SJCRH30 (cell line): ENCODE measurements at places on chromosomes 16 and 17. TPM values are rescaled to one million over a fixed set of nuclear protein-coding genes. Genes with fewer than 3 reads are reported as not detected.
A peak's percentile ranks its signal among the peaks of the same experiment; 100 is the strongest.

PPM1E gene
- total RNA-seq, result 2.7 and 3.2 TPM in 2 replicates

ARL5C gene
- not detected in 2 replicates for total RNA-seq

APOH gene
- not detected in 2 replicates for total RNA-seq

MYH8 gene
- total RNA-seq, result 0.16 and 0.18 TPM in 2 replicates

WNK4 gene
- total RNA-seq, result 0.18 and 0.32 TPM in 2 replicates

TEFM gene
- total RNA-seq, result 16.0 and 18.1 TPM in 2 replicates

PRPSAP2 gene
- total RNA-seq, result 184 and 187 TPM in 2 replicates

WIPF2 gene
- 8.3 and 9.0 TPM in 2 replicates for total RNA-seq

- no peak for DNase-seq
- H3K36me3 ChIP-seq, result no peaks in the 10 kb centered on the region
- H3K4me3 ChIP-seq, result no peak overlapping the region
- no peaks in the 10 kb centered on the region for H3K4me1 ChIP-seq
- no peak overlapping the region for H3K27ac ChIP-seq
- no peaks in the 10 kb centered on the region for H3K27me3 ChIP-seq
Measured at GRCh38 chr17:21228845-21229244, 14.9 kb upstream of the TMEM11 start.

DNA sequence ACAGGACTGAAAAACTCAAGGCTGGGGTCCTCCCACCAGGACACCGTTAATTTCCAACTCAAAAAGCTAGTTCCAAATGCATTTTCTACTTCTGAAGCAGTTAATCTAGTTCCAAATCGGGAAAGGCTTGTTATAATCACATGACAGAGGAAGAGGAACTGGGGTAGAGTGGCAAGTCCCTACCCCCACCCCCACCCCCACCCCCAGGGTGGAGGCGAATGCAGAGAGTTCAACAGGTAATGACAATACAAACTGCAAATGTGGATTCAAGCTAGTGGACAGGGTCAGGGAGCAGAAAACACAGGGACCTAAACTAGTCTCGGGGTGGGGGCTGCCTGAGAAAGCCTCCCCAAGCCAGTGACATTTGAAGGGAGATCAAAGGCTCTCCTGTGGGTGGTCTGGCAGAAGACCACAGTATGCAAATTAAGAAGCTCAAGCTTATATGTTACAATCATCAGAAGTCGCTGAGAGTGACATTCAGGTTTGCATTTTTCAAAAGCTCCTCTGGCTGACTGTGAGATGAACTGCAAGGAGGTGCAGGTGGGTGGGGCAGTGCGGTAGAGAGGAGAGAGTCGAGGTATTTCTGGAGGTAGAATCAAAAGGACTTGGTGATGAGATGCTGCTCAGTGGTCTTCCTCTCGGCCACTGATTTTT is 56.4 kb upstream of the SLC25A19 start:
- H3K4me1 ChIP-seq, result peaks cover 38% of the 10 kb centered on the region
- no peaks in the 10 kb centered on the region for H3K27me3 ChIP-seq
- no peak overlapping the region for H3K4me3 ChIP-seq
- DNase-seq, result no peak

- H3K4me3 ChIP-seq, result no peak overlapping the region
- H3K4me1 ChIP-seq, result peaks cover 3% of the 10 kb centered on the region; the same call in 1 of the 2 replicates
- no peak for DNase-seq
Measured at GRCh38 chr17:39740357-39741111, 2.8 kb downstream of the GRB7 start.

- H3K4me3 ChIP-seq, result no peak overlapping the region
- H3K4me1 ChIP-seq, result no peaks in the 10 kb centered on the region
- no peaks in the 10 kb centered on the region for H3K27me3 ChIP-seq
- DNase-seq, result no peak
- no peaks in the 10 kb centered on the region for H3K36me3 ChIP-seq
- H3K27ac ChIP-seq, result no peak overlapping the region
Measured at GRCh38 chr17:683499-684254, 31.0 kb downstream of the VPS53 start.

- no peak overlapping the region for H3K27ac ChIP-seq
- peaks cover 79% of the 10 kb centered on the region for H3K4me1 ChIP-seq
- no peak for DNase-seq
- no peaks in the 10 kb centered on the region for H3K27me3 ChIP-seq
- no peaks in the 10 kb centered on the region for H3K36me3 ChIP-seq
Measured at GRCh38 chr17:50952889-50953288, 86.7 kb upstream of the TOB1 start.

DNA sequence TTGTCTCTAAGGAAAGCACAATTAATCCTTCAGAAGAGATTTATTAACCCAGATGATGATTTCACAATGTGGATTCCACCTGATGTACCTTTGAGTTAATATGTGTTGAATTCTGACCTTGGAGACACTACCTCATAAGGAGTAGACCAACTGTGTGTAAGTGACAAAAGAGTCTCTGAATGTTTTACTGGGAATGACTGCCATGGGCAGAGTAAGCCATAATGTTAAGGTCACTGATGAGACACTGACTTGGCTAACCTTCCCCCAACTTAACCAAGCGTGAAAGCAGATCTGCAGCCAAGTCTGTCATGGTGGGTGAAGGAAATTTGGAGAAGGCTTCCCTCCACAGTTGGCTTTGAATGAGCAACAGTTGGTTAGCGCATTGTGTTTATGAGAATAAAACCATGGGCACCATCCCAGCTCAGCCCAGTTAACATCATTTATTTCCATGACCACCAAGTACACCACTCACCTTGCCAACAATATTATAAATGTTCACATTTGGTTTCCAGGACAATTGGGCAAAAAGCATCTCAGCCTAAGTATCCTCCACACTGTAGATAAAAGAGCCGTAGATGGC is 618.5 kb downstream of the KCNJ2 start:
- no peak overlapping the region for H3K4me3 ChIP-seq
- no peaks in the 10 kb centered on the region for H3K27me3 ChIP-seq
- no peak for DNase-seq
- H3K27ac ChIP-seq, result no peak overlapping the region

DNA sequence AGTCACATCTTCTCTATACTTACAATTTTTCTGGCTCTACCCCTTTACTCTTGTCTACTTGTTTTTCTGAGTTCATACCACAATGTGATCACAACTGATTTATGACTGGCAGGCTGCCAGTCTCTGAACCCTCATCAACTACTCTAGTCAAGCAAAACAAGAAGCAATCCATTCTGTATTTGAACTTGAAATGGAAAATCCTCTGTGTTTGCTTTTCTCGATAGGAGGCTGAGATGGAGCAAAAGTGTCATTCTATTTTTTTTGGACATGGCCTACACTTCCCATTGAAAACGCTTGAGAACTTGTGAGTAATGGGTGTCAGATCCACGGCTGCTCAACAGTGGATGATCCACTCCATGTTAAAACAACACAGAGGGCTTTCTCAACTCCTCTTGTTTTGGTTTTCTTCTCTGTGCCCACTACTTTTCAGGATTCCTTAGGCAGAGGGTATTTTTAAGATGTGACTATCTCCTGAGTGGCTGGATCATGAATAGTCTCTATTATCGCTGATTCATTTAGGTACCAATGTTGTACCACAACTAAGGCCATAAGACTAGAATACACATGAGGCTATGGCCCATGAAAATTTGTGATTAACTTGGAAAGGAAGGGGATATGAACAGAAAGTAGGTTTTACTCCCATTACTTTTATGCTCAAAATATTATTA is 11.7 kb downstream of the TMEM100 start:
- H3K27me3 ChIP-seq, result no peaks in the 10 kb centered on the region
- no peak for DNase-seq
- H3K36me3 ChIP-seq, result no peaks in the 10 kb centered on the region
- H3K4me1 ChIP-seq, result 0 out of 2 replicates have a peak, but pooled peaks cover 4% of the 10 kb centered on the region
- H3K4me3 ChIP-seq, result no peak overlapping the region

DNA sequence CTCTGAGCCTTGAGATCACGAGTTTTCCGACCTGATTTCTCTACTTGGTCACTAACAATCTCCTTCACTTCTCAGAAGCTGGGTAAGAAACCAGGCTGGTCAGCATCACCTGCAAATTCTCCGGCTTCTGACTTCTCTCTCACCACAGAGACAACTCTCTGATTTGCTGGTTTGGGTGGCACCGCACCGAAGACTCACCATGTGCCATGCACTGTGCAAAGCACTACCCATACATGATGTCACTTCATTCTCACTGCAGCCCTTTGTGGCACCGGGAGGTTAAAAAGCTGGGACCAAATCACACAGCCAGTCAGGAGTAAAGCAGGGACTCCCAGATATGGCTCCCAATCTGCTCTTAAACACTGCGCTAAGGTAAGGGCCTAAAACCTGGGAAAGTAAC is 647 bp downstream of the VAC14 start:
- peaks cover 8% of the 10 kb centered on the region for H3K4me1 ChIP-seq
- DNase-seq, result no peak
- H3K27me3 ChIP-seq, result no peaks in the 10 kb centered on the region
- peak overlapping the region; percentile 37; the same call in 1 of the 2 replicates for H3K27ac ChIP-seq

- H3K27ac ChIP-seq, result peak overlapping the region; percentile 48
- H3K27me3 ChIP-seq, result no peaks in the 10 kb centered on the region
- no peaks in the 10 kb centered on the region for H3K36me3 ChIP-seq
- H3K4me3 ChIP-seq, result no peak overlapping the region
- peaks cover 71% of the 10 kb centered on the region for H3K4me1 ChIP-seq
Measured at GRCh38 chr16:66263168-66263972, 103.1 kb upstream of the CDH5 start.

DNA sequence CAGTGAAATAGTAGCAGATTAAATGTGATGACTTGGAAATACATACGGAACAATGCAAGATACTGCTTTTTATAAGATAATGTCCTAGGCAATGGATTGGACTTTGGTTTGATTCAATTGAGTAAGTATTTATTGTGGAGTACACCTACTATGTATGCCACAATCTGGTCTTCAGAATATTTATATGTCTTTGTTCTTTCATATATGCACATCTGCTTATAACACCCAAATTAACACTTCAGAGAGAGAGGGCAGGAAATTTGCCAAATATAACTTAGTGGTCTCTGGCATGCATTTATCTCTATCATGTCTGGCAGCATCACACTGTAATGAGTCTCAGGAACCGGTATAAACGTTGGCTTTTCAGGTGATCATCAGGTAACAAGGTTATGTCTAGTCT is 16.9 kb downstream of the RPGRIP1L start:
- H3K4me1 ChIP-seq, result no peaks in the 10 kb centered on the region
- H3K27ac ChIP-seq, result no peak overlapping the region
- peaks cover 32% of the 10 kb centered on the region for H3K36me3 ChIP-seq
- H3K4me3 ChIP-seq, result no peak overlapping the region
- no peak for DNase-seq
- no peaks in the 10 kb centered on the region for H3K27me3 ChIP-seq

DNA sequence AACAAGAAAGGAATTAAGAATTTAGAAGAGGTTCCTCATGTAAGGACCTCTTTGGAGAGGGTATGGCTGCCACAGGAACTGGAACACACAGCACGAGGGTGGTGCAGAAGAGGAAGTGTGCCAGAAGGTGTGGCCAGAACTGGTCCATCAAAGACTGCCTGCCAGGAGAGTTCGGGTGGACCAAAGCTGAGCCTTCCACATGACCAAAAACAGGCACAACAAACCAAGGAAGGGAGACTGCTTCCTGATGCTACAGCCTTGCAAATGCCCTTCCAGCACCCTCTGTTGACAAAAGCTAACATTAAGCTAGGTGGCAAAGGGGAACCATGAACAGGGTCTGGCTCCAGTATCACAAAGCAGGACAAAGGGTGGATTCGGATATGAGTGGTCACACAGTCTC is 125.8 kb upstream of the TMEM97 start:
- no peak for DNase-seq
- H3K27ac ChIP-seq, result no peak overlapping the region
- H3K27me3 ChIP-seq, result no peaks in the 10 kb centered on the region

DNA sequence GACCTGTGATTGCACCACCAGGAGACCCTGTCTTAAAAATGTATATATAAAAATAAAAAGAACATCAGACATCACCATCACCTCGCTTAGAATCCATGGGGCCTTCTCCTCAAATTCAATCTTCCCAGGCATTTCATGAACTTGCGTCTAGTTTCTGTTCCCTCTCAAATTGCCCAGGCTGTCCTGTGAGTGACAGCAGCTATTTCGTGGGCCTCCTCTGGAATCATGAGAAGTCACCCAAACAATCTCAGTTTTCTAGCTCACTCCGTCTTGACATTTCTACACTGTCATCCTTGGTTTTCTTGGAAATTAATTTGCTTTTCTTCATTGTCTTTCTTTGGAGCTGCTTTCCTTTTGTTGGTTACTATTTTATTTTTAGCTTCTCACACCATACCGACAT is 7.3 kb downstream of the SLC52A1 start:
- no peak for DNase-seq
- no peaks in the 10 kb centered on the region for H3K36me3 ChIP-seq
- H3K27me3 ChIP-seq, result no peaks in the 10 kb centered on the region
- H3K4me1 ChIP-seq, result no peaks in the 10 kb centered on the region
- no peak overlapping the region for H3K4me3 ChIP-seq
- no peak overlapping the region for H3K27ac ChIP-seq

GRCh38 chr16:46930861-46931260 is 42.6 kb downstream of the DNAJA2 start:
- H3K4me1 ChIP-seq, result no peaks in the 10 kb centered on the region
- H3K27me3 ChIP-seq, result no peaks in the 10 kb centered on the region

GRCh38 chr16:17775061-17775460 is 304.3 kb upstream of the XYLT1 start:
- H3K4me3 ChIP-seq, result no peak overlapping the region
- no peak for DNase-seq
- H3K36me3 ChIP-seq, result no peaks in the 10 kb centered on the region

DNA sequence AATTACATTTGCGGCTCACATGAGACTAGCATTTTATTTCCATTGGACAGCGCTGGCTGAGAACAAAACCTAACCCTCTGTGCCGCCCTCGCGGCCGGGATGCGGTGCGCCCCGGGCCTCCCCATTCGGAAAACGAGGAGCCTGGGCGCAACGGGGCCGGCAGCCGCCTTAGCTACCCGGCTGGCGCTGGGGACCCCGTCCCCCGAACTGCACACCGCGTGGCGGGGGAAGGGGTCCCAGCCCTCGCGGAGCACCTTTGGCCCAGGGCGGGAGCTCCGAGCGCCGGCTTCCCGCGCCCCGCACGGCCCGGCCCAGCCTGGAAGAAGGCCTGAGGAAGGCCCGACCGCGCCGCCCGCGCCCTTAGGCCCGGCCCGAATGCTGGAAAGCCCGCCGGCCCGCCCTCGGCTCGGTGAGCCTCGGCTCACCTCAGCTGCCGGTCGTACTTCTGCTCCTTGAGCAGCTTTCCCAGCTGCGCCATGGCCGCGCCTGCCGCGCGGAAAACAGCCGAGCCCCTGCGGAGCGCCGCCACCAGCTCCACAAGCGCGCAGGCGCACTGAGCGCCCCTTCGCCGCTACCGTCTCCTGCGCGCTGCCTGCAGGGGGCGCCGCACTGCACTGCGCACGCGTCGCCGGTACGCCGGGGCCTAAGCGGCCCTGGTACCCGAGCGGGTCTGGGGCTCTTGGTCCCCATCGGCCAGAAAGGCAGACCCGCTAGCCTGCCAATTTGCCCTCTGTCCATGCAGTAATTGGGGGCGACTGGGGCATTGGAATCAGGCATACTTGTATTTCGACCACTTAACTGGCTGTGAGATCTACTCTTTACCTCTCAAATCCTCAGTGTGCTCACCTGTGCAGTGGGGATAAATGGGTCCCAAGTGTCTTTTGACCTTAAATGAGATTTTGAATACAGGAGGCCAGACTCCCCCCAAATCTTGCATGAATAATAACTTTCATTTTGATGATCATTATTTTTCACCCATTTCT is at the start of gene NAE1:
TSS of gene NAE1 (minus strand) at position 555 of the 983 bp plus-strand sequence. CDS start at position 478, 77 bp downstream.
- peak within 1 kb of the TSS; percentile 83 for H3K27ac ChIP-seq
- peak; percentile 90 for DNase-seq
- peak within 1 kb of the TSS; percentile 90 for H3K4me3 ChIP-seq
- H3K4me1 ChIP-seq, result peaks cover 12% of the 10 kb centered on the region
- no peaks in the 10 kb centered on the region for H3K27me3 ChIP-seq
